Fibroblast of villous mesenchyme (primary cell): ENCODE measurements at places on chromosomes 12 and 14. TPM values are rescaled to one million over a fixed set of nuclear protein-coding genes. Genes with fewer than 3 reads are reported as not detected.
A peak's percentile ranks its signal among the peaks of the same experiment; 100 is the strongest.

The ESRRB gene
- total RNA-seq: not detected in 2 replicates

The RNASE7 gene
- total RNA-seq: not detected in 2 replicates

The APOF gene
- total RNA-seq: not detected in 2 replicates

The C1QL4 gene
- total RNA-seq: under 0.01 TPM in 1 of 2 replicates, not detected in the other

- no peak for DNase-seq
These were observed 22.8 kb upstream of the FBXO33 start for GRCh38 chr14:39454906-39455539.

- no peak for DNase-seq
These were observed 19.0 kb downstream of the SPRING1 start for GRCh38 chr12:116718655-116719454.

GRCh38 chr14:70654632-70655031, 12.9 kb downstream of the TTC9 start:
- no peak for DNase-seq

GRCh38 chr14:96162265-96162664, 42.4 kb upstream of the BDKRB2 start:
- no peak for DNase-seq

- peak; percentile 45 for DNase-seq
These were observed 15.7 kb upstream of the NFKBIA start for GRCh38 chr14:35420036-35420811.

- no peak for DNase-seq
These were observed 34.0 kb downstream of the EGLN3 start for GRCh38 chr14:33916663-33917565.

DNA sequence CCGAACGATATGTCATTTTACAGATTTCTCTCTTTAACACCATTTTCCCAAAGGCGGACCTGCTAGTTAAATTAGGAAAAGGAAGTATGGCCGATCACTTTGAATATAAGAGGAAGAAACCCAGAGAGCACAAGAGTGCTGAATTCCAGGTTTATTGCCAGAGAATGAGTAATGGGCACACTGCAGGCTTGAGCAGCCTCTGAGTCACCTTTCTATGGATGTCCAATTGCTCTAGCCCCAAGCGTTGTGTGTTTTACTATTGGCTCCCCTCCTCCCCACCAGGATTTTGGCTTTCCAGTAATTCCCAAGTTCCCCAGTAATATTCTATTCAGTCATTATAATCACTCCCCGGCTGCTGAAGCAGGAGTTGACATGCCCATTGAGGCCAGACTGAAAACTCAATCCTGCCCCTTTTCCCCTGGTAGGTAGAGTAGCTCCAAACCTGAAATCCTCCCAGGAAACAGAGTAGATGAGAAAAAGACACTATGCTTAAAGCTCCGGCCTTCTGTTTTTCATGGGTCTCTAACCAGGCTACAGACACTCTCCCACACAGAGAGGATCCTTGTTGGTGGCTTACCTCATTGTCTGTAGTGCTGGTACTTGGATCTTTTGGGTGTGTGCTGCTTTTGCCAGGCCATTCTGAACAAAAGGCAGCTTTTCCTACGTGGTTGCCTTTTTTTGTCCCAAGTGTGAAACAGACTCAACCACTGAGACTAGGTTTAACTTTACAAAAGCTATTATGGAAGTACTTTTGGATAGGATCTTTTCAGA, 704.3 kb upstream of the FLRT2 start:
- DNase-seq: peak; percentile 1
